Midbrain (tissue), 1 donor: ENCODE measurements at places on chromosomes 4 and X.

- DNase-seq: peak; percentile 34
Measured at GRCh38 chr4:72567821-72568675, 973 bp downstream of the ADAMTS3 start.

DNA sequence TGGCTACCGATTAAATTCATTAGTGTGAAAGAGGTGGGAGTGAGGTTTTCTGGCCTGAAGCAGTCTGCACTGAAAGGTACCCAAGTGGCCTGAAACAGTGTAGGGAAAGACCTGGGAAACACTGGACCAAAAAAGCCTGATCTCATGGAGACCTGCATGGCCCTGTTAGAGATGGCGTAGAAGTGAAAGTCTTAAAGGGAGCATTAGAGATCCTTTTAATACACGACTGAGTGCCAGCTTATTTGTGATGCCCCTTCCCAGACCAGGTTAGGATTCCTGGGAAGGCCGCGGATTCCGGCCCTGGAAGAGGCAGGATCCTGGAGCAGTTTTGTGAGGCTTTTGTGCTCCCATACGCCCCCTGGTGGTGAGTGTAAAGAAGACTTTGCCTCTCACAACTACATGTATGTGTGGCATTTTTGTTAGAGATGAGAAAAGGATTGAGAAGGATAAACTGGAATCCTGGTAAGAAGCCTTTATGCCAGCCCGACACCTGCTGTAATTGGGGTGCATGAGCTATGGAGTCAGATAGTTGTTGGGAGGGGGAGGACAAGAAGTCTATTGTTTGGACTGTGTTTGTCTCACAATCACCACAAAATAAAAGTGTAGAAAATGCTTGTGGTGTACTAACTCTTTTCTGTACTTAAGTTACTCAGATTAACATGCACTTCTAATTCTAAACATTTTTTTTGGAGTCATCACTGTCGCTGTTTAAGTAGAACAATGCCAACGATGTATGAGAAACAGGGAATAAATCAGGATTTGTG lies 54.0 kb downstream of the JADE1 start:
- peak; percentile 77 for DNase-seq

DNA sequence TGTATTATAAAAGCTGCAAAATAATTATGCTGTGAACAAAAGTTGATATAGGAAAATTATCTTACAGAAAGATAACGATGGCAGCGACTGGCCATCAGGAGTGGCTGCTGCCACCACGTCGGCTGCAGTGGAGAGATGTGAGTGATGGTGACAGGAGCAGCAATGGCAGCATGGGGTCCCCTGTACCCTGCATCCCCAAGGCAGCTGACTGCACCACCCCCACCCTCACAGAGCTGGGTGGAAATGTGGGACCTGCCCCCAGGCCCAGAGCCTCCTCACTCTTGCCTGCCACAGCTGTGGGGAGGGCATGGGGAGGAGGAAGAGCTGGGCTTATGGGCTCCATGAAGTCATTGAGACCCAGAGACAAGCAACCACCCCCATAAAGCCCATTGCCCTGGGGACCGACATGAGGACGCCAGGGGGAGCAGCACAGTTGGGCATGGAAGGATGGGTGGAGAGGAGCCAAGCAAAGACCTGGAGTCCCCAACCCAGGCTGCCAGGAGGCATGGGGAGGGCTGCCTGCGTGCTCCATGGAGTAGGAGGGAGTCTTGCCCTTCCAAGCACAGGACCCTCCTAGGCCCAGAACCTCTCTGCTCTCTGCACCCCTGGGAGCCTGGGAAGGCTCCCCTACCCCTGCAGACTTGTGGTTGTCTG lies 1090.5 kb downstream of the PCDH18 start:
- DNase-seq: no peak

DNA sequence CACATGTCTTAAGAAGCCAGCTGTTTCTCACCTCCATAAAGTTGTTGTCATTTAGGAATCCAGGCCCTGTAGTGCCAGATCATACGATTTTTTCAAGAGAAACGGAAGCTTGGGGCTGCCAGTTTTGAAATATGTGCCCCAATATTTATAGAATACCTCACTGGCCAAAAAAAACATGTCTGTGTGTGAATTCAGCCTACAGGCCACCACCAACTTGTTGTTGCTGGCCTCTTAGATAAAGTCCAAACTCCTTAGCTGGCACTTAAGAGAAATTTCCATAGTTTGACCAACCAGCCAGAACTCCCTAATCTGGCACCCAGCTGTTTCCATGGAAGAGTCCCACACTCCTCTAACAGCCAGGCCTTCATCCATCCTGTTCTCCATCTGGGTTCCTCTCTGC lies 74.1 kb downstream of the WDR19 start:
- DNase-seq: no peak

GRCh38 chrX:111892375-111892774 lies 16.4 kb downstream of the TRPC5OS start:
- DNase-seq: no peak

DNA sequence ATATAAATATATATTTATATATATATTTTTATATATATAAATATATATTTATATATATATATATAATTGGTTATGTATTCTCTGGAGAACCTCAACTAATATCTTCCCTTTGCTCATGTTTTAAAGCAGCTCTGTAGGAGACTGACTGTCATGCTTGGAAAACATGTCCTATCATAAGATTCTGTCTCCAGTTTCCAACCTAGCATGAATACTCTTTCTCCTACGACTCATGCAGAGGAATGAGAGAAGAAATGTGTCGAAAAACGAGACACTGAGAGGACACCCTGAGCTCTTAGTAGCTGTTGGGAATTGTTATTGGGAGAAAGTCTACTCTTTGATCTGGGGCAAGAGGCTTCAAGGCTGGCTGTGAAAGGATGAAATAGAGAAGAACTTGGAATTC lies 166.5 kb upstream of the SLIT2 start:
- no peak for DNase-seq

DNA sequence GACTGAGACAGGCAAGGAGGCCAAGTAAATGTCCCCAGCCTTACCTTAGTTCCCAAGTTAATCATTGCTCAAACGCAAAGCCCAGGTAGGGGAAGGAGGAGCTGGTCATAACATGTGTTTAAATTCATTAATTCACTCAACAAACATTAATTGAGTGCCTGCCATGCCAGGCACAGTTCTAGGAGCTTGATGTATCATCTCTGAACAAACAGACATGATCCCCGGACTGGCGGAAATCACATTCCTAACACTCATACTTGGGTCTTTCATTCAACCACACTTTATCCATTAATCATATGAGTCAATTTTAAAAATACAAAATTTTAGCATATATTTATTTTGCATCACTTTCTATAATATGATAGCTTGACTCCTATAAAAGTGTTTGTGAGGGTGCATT lies 335.3 kb upstream of the NOCT start:
- no peak for DNase-seq

GRCh38 chr4:156686120-156686519 lies 285.5 kb downstream of the PDGFC start:
- no peak for DNase-seq

DNA sequence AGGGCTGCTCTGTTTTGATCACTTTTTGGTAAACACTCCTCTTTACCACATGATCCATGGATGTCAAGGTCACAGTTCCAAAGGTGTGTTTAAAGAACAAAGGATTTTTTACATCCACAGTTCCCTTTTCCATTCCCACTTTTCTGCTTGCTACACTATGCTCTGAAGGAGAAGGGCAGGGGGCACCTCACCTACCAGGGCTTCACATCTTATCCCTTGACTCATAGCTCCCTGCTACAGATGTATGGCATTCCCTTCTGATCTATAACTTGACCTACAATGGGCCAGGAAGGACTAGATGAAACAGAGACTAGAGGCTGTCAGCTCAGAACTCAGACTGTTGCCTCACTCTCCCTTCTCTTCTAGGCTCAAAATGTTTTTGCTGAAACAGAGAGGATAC lies 233.1 kb upstream of the RPS6KA3 start:
- no peak for DNase-seq

DNA sequence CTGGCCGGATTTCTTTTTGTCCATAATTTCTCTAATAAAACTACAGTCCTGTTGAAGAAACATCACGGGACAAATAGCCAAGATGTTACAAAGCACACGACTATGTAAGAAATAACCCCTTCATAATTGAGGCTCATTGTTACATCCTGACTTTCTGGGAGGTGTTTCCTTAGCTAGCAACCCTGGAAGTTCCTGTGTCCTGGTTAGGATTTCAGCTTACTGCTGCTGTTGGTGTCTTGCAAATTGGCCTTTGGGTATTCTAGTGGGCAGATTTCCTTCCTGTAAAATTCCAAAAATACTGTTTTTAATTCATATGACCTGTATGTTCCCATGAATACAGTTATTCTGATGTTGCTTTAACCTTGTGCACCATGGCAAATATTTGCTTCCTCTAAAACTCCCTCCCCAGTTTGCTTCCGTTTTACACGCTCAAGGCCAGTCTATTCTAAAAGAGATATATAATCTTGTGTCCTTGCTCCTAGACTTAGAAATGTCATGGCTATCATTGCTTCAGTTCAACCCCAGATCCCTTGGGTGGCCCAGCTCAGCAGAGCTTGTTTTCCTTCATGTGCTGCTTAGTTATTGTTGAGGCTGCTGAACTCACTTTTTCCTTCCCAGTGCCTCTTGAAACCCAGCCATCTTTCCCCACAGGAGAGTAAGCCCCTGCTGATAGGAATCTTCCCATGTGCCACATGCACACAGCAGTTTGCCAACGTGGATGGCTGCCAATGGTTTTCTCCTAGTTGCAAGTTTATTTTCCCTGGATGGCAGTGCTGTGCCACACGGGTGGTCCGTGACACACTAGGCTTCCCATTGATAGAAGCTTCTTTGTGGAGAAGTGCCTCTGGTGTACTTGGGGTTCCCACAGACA lies 75.8 kb downstream of the TSPAN7 start:
- DNase-seq: no peak

DNA sequence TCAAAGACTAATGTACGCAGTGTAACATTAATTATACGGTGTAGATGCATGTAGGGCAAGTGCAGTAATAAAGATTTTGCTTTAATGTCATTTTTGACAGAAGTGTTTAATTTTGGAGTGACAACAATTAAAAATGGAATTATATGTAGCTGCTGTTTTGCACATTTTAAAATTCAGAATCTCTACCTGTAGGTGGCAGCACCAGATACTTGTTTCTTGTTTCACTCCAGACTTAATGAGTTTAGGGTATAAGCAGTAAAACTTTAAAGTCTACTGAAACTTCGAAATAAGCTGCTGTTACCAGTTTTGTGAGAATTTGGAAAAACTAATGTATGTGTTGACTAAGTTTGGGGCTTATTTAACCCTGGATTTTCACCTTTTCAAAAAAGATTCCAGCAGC lies 144.9 kb downstream of the POLA1 start:
- DNase-seq: peak; percentile 58

- no peak for DNase-seq
Measured at GRCh38 chrX:54171527-54172250, 11.4 kb downstream of the FAM120C start.

DNA sequence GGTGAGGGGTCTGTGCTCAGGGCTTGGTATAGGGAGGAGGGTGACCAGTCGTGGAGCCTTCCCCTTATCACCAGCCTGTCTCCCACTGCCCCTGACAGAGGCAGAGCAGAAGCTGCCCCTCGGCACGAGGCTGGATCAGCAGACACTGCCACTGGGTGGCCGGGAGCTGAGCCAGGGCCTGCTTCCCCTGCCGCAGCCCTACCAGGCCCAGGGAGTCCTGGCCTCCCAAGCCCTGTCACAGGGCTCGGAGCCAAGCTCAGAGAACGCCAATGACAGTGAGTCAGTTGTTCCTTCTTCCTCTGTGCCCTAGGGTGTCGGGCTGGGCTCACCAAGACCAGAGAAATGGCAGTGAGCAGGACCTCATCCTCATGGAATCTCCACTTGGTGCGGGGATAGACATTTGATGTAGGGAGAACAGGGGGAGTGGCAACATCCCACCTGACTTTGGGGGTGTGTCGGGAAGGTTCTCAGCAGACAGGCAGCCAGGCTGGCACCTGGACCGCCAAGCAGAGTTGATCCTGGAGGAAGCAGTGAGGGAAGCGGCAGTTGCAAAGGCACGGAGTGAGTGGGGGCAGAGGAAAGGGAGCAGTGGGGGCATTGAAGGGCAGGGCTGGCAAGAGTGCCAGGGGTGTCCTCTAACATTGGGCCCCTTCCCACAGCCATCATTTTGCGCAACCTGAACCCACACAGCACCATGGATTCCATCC lies 14.3 kb upstream of the UBA1 start:
- DNase-seq: peak; percentile 45

GRCh38 chr4:94575652-94576051 lies 123.9 kb downstream of the PDLIM5 start:
- no peak for DNase-seq

GRCh38 chr4:37588150-37588549 lies 98.0 kb downstream of the RELL1 start:
- DNase-seq: no peak

- DNase-seq: no peak
Measured at GRCh38 chrX:21963731-21964405, 23.4 kb downstream of the SMS start.

DNA sequence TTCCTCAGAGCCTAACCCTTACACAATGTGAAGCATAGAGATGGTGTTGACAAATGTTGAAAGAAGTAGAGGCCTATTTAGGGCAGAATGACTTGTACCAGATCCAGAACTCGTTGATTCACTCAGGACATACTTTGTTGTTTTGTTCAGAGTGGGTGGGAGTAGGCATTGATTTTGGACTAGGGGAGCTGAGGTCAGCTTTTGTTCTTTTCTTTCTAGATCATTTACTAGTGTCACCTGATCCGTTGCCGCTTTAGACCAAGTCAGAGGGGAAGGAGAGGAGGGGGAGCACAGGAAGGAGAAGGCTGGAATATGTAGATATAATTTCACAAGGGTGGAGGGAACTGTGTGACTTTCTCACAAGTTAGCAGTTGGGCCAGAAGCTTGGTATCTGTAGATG lies 282.4 kb upstream of the GPC4 start:
- DNase-seq: no peak

GRCh38 chr4:16817286-16817685 lies 81.2 kb downstream of the LDB2 start:
- DNase-seq: no peak

DNA sequence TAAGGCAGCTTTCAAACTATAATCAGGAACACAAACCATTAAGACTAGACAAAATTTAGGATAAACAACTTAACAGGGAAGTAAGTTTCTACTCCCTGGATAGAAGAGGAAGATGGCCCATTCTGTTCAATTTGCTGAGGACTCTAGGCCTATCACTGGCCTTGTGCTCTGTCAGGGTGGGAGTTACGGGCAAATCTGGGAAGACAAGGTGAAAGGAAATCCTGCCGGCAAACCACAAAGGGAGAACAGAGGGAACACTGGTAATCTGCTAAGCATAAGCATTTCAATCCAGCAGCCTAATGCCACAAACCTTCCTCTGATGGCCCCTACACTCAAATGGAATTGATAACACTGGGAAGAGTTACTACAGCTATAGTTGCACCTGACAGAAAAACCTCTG lies 8.3 kb downstream of the GPR82 start:
- DNase-seq: no peak

GRCh38 chr4:40046311-40046980 lies 10.2 kb upstream of the N4BP2 start:
- no peak for DNase-seq

DNA sequence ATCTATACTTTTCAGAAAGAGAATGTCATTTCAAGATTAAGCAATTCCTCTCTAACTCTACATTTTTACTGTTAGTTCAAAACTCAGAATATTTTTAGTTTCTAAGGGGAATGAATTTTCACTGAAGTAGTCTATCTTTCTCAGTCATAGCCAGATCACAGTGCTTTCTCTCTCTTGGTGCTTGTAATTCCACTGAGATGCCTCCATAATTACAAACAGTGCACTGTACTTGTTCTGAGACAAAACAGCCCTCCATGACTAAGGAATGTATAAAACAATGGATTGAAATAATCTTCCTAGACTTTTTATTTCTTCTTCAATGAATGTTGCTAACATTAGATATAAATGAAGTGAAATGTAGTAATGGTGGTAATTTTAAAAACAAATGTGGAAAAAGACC lies 603.2 kb upstream of the FAM241A start:
- no peak for DNase-seq

GRCh38 chrX:110448459-110448858 lies 89.8 kb downstream of the RTL9 start:
- DNase-seq: no peak
